Stimulated activated CD4-positive, alpha-beta T cell treated with anti-CD3 and anti-CD28 coated beads, Interleukin-12 subunit alpha, Interleukin-12 subunit beta, amount 100 ng/mL, for 4 hours (primary cell): ENCODE measurements at places on chromosomes 2 and 18.

GRCh38 chr2:15238028-15238427 lies 323.1 kb downstream of the NBAS start:
- DNase-seq = no peak

DNA sequence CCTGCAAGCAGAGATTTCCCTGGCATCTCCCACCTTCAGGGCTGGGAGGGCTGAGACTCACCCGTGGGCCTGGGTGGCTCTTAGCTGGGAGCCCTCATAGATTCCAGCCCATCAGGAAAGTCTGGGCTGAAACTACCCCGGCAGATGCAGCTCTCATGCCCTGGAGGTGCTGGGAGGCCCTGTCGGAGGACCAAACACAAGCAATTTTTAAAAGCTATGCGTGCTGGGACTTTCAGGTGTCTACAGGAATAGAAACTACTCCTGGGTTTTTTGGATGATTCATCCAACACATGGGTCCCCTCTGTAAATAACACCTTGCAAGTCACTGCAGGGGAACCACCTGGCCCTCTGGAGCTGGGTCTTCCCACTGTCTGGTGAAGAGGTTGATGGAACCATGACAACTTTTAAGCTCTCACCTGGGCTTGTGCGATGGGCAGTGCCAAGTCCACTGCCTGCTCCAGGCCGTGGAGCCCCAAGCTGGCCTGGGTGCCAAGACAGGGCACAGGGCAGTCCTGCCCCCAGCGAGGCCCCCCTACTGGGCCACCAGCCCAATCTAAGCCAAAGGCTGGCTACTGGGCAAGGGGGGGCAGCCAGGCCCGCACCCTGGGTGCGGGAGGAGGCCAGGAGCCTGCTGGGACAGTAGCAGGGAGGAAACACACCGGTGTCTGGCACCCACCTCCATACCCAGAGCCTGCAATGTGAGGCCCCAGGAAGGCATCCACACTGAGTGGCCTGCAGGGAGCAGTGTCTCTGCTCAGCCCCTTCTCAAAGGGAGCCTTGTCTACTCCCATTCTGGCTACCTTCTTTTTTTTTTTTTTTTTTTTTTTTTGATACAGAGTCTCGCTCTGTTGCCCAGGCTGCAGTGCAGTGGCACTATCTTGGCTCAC lies 1.1 kb upstream of the GPR55 start:
- DNase-seq = peak; percentile 37

GRCh38 chr2:136502660-136503059 lies 262.7 kb upstream of the THSD7B start:
- no peak for DNase-seq

- no peak for DNase-seq
These were observed 289.6 kb upstream of the RAB6C start for GRCh38 chr2:129689653-129690448.

DNA sequence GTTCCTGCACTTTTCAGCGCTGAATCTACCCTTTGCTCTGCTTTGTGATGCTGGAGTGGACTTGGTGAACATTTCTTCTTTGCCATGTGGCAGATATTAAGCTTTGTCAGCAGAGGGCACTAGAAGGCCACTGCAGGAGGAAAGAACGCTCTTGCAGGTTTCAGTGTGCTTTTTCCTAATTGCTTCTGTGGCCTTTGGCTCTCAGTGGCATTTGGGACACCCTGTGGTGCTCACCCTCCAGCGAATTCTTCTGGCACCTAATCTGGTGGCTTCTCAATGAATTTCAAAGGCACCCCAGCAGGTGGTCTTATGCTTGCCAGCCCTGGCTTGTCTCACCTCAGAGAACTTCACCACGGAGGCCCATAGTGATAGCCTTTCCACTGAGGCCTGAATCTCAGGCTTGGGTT lies 146.7 kb downstream of the MYO3B start:
- DNase-seq = peak; percentile 7

DNA sequence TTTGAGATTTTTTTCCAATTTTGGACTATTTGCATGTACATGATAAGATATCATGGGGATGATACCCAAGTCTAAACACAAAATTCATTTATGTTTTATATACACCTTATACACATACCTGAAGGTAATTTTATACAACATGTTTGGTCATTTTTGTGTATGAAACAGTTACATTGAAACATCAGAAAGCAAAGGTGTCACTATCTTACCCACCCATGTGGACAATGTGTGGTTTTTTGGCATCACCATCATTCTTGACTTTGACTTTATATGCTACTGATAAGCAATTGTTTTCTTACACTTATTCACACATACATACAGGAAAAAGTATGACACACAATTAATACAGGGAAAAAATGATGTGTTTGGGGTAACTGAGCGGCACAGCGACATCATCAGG lies 51.0 kb upstream of the ACVR1 start:
- DNase-seq = no peak

DNA sequence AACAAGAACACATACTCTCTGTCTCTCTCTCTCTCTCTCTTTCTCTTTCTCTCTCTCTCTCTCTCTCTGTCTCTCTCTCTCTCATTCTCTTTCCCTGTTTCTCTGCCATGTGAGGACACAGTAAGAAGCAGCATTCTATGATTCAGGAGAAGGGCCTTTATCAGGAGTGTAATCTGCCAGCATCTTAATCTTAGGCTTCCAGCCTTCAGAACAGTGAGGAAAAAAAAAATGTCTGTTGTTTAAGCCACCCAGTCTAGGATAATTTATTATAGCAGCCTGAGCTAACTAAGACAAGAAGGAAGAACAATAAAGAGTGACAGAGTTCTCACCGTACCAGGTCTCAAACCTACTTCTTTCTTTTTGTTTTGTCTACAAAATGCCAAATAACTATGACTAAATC lies 399.4 kb downstream of the SOCS6 start:
- DNase-seq = no peak

- DNase-seq = no peak
These were observed 94.0 kb upstream of the OTX1 start for GRCh38 chr2:62956651-62957050.

GRCh38 chr2:22002066-22002465 lies 878.3 kb downstream of the TDRD15 start:
- no peak for DNase-seq

GRCh38 chr2:209845666-209846065 lies 74.0 kb downstream of the UNC80 start:
- DNase-seq = no peak

GRCh38 chr2:26727641-26728561 lies 35.4 kb downstream of the KCNK3 start:
- peak; percentile 3 for DNase-seq

DNA sequence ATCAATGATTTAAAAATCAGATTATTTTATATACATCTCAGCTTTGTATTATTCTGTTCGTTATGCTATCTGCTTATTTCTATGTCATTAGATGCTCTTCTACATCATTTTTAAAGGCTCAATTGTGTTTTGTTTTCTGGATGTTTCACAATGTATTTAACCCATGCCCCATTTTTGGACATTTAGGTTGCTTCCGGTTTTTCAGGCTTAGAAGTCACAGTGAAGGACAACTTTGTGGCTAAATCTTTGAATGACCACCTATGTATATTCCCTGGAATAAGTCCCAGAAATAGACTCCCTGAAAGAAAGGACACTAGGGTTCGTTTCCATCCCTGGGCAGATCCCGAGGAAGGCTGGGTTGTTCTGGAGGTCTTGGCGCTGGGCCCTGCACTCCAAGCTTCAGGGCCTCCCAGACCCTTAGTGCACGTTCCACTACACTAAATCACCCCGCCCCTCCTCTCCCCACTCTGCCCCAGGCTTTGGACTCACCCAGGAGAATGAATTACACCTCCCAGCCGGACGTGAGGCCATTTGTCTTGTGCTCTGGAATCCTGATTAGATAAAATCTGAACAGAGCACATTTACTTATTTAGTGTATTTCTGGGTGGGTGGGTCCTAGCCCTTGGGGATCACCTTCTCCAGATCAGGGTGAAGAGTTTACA lies 188.2 kb downstream of the ZFP36L2 start:
- no peak for DNase-seq

DNA sequence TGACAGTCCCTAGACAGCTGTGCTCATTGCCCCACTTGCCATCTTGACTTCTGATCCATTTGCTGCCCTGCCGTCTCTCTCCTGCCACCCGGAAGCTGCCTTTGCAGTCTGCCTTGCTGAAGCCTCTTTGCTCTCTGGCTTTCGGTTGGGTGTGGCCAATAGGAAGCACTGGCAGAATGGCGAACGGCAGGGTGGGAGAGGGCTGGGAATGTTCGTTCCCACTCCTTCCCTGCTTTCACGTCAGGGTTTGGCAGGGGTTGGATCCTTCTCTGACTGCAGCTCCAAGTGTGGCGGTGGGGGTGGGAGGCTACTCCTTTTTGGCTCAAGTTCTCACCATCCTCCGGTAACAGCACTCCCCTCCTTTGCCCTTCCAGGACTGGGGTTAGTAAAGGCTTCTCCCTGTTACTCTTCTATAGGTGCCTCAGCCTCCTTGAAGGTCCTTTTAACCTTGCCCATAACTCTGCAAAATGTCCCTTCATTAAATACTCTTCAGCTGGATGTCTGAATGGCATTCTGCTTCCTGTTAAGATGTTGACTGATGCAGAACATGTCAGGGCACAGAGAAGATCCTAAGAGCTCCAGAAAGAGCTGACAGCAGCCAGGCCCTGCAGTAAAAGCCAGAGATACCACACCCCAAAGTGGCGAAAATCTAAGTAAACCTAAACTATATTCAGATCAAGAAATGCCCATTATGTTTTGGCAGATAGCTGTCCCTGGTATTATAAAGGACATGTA lies 299.7 kb downstream of the CDCA7 start:
- DNase-seq = no peak

- peak; percentile 34 for DNase-seq
These were observed 3.7 kb upstream of the PCBP1 start for GRCh38 chr2:70083344-70084156.

DNA sequence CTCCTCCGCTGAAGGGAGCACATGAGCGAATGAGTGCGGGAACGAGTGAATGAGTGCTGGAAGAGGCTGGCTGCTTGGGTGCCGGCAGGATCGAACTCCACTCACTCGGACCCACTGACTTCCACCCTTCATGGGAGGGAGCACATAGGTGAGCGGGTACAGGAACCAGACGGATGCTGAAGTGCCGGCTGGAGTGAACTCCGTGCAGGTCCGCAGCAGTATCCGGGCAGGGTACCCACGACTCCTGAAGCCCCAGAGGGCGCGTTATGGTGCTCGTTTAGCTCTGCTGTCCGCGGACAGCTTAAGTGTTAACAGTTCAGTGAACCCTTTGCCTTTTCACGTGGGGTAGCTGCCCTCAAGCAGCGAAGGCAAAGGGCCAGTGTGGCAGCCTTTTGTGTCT lies 23.2 kb downstream of the RPRM start:
- DNase-seq = no peak

DNA sequence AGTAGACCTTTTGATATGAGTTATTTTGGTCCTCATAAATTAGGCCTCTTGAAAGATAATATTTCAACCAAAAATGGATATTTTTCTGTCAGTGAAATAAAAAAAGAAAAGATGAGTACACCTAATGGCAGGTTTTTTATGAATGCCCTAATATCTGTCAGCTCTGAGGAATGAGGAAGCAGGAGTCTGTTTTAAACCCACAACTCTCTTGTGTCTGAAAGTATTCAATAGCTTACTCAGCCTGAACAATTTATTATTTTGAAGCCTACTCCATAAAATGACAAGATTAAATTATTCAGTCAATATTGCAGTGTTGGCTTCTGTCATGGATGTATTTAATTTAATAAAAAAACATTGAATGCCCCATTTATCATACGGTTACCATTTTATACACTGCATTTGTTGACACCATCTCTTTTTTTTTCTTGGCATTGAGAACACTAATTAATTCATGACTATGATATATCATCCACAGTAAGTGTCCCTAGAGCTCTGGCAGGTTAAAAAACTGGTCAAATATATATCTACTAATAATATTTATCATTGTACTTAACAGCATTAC lies 548.2 kb downstream of the CBLN2 start:
- no peak for DNase-seq

GRCh38 chr2:119678021-119678656 lies 862 bp upstream of the TMEM177 start:
- no peak for DNase-seq

DNA sequence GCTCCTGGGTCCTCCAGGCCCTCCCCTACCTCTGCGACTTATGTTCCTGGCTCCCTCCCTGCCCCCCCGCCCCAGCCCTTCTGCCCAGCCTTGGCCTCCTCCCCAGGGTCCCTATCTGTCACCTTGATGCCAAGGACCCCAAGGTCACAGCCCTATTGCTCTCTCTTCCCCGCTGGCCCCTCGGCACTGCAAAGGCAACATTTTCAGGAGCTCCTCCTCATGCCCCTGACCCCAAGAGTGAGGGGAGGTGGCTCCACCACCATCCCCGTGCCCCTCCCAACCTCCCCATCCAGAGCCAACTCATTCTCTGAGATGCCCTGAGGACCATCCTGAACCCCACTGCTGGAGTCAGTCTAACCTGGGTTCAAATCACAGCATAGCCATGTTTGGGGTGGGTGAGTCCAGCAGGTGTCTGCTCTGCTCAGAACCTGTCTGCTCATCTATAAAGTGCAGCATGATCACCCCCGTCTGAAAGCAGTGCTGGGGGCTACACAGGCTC lies 11.7 kb downstream of the LIMS2 start:
- DNase-seq = no peak

DNA sequence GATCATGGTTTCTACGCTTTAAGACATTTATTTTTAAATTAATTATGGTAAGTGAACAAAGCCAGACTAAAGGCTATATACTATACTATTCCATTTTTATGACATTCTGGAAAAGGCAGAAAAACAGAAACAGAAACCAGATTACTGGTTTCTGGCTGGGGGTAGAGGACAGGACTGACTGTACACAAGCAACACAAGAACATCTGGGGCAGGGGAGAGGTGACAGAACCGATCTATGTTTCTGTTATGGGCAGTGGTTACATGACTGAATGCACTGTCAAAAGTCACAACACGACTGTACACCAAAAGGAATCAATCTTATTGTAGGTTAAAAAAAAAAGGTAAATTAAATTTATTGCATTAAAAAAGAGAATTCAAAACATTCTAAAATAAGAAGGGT lies 64.7 kb downstream of the PTPN2 start:
- no peak for DNase-seq

DNA sequence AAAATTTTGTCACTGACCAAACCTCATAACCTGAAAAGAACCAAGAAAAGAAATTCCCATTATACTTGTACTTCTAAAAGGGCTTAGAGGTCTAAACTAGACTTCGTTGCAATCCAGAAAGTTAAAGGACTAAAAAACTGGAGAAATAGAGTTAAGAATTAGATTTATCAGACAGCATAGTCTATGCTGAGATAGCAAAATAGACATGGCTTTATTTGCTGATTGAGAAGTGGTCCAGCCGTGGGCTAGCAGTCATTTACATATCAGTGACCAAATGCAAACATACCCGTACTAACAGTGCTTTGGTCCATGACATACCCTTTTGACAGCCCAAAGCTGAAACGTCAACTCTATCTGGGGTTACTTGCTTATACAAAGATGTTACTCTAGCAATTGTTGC lies 223.5 kb downstream of the AGPS start:
- no peak for DNase-seq

GRCh38 chr2:39068299-39069135 lies 52.3 kb downstream of the SOS1 start:
- no peak for DNase-seq

DNA sequence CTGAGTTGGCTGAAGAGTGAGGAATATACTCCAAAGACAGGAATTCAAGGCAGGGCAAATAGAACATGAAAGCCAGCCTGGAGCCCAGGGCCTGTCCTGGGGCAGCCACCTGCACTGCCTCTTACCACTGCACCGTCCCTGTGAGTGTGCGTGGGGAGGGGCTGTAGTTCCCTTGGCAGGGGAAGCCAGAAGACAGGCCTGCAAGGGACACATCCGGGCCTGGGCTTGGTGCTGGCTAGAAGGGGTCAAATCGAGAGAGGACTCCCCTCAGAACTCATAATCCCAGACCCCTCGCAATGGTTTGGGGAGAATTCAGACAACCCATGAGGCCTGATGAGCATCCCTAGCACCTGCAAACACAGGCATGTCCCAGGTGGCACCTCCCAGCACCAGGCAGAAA lies 87.0 kb downstream of the HDAC4 start:
- DNase-seq = no peak
